Stimulated activated CD4-positive, alpha-beta T cell treated with anti-CD3 and anti-CD28 coated beads, Interleukin-1b, Interleukin-23, amount 100 ng/mL, for 1 hour (primary cell): ENCODE measurements at places on chromosomes 2 and 18.
A peak's percentile ranks its signal among the peaks of the same experiment; 100 is the strongest.

DNA sequence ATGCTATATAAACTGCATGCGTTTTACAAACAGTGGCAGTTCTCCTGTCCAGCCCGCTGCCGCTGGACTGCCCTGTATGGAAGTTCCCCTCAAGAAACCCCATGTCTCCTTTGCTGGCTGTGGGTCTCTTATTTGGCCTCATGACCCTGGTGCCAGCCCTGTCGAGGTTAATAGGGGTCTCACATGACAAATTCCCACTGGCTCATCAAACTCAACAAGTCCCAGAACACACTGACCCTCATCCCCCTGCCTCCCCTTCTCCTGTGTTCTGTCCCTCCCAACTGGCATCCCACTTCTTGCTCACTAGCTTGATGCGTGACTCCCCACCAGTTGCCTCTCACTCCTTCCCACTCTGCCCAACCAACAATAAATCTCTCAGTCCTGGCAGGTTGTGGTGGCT, 137.6 kb upstream of the HS6ST1 start:
- no peak for DNase-seq

GRCh38 chr2:151051574-151052220, 210.0 kb downstream of the RBM43 start:
- no peak for DNase-seq

GRCh38 chr2:40435426-40436092, 16.3 kb downstream of the SLC8A1 start:
- no peak for DNase-seq

DNA sequence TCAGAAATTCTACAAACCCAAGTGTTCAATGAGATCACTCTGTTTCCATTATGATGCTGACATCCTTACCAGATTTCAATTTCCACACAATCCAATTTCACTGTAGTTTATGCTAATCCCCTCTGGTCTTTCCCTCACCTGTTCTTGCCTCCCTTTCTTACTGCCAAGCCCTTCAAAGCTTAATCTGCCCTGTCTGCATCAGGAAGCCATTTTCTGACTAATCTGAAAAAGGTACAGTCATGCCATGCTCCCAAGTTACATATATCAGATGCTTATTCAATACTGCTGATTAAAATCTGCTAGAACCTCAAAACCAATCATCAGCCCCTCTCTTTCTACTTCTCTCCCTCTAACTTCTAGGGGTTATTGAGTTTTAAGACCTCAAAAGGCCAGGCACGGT, 8.9 kb downstream of the KRTCAP3 start:
- DNase-seq = no peak

GRCh38 chr2:10039658-10040410, 3.5 kb upstream of the KLF11 start:
- DNase-seq = no peak

DNA sequence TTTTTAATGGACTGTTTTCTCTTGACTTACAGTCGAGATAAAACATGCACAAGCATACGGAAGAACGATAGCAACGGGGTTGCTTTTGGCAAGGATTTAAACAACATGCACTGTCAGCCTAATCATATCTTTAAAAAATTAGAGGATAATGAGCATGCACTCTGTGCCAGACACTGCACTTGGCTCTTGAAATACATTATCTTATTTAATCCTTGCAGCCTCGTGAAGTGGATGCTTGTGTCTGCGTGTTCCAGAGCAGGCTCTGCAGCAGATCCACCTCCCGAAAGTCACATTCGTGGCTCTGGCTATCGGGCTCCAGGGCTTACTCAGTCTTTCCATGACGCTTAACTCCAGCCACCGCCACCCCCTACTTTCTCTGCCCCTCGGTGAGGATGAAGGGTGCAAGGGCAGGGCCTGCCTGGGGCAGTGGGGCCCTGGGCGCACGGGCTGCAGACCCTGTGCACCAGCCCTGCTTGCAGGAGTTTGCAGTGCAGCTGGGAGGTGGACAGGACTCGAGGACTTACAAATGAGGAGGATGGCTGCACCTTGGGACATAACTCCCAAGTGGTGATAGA, 61.7 kb downstream of the ACKR3 start:
- no peak for DNase-seq

DNA sequence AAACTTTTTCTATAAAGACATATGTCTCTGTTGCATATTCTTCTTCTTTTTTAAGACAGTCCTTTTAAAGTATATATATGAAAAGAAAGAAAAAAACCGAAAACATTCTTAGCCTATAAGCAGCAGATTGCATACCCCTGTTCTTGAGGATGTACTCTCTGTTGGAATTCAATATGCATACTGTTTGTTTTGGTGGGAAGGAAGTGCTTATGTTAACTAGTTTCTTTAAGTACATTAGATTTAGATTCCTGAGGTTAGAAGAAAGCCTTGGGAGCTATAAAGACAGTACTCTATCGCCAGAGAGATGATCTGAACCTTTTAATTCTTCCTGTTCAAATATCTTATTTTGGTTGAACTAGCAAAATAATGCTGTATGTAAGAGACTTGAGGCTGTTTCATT, 46.8 kb upstream of the TBR1 start:
- DNase-seq = no peak

GRCh38 chr2:171160119-171160955, at the start of gene TLK1:
TLK1 (minus strand) TSS chr2:171160893; CDS start chr2:171160428, 465 bp downstream.
- peak; percentile 49 for DNase-seq

GRCh38 chr2:232204457-232204931, 174.1 kb upstream of the ALPP start:
- no peak for DNase-seq

GRCh38 chr2:216624251-216624650, 9.0 kb upstream of the IGFBP2 start:
- DNase-seq = no peak

- DNase-seq = no peak
Observed at GRCh38 chr2:149687052-149687427, 99.5 kb upstream of the MMADHC start.

DNA sequence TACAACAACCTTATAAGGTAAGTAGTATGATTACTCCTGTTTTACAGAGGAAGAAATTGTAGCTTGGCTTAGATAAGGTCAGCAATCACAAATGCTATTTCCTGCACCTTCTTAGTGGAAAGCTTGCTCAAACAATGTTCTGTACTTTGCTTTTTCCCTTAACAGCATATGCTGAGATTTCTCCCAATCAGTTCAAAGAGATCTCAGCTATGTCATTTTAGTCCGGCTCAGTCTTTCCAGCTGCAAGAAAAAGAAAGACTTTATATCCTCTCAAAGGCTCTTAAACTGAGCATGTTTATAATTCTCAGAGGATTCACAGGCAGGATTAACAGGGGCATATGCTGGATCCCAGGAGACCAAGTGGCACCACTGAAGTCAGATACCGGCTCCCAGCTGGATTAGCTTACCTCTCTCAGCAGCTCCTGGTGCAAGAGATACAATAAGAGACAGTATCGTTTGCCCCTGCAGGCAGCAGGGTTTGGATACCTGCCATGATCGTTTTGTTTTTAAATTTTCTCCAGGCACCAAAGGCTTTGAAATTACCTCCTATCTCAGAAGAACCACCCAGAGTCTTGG, 29.5 kb downstream of the KIAA2012 start:
- no peak for DNase-seq

GRCh38 chr2:20737505-20737904, 70.6 kb downstream of the GDF7 start:
- DNase-seq = no peak

- no peak for DNase-seq
Observed at GRCh38 chr2:109398366-109399015, 215.3 kb downstream of the SEPTIN10 start.

DNA sequence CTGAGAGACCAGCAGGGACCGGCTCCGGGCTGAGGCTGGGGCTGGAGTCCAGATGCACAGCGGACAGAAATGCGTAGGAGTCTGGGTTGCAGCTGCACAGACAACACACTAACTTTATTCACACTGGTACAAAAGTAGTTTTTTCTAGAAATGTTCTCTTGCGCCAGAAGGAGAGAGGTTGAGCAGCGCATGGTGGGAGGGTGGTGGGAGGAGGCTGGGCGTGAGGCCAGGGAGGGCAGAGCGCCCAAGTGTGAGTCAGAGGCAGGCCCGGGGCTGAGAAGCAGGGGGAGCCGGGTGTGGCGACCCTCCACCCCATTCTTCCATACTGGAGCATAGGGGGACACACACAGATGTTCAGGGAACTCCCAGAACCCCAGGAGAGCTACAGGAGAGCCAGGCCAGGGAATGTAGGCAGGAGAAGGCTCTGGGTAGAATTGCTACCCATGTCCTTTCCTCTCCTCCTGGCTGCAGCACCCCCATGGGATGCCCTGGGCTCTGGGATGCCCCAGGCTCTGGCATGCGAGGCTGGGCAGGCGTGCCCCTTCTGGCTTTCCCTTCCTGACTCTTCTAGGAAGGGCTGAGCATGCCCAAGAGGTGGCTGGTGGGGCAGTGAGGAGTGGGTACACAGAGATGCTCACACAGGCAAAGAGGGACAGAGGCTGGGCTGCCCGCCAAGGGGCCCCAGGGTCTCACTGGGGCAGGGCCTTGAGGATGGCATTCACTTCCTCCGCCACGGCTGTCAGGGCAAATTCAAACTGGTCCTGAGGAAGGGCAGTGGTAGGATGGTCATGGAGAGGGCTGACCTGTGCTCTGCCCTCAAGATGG, 10.6 kb downstream of the DNAJB2 start:
- no peak for DNase-seq

DNA sequence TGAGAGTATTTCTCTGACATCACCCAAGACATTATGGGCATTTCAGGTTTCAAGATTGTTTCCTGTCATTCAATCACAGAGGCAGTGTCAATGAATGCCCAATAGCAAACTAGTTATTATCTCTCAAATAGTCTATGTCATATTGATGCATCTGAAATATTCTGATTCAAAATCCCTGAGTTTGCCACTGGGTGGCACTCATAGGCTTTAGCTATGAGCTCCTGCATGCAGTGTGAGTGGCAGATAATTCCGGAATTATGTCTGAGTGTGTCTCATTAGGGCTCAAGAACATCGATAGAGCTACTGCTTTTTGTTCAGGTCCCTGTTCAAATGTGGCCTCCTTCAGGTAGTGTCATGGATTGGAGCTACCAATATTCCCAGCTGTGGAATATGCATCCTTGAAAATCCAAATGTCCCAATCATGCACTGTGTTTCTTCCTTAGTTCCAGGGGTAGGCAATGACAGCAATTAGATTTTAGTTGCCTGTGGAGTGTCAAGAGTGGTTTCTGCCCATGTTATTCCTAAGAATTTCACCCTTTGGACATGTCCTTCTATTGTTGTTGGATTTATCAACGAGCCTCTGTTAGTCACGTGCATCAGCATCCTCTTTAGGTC, 7.8 kb upstream of the OR6B3 start:
- no peak for DNase-seq

- no peak for DNase-seq
Observed at GRCh38 chr18:66769375-66769774, 165.5 kb upstream of the CDH19 start.

DNA sequence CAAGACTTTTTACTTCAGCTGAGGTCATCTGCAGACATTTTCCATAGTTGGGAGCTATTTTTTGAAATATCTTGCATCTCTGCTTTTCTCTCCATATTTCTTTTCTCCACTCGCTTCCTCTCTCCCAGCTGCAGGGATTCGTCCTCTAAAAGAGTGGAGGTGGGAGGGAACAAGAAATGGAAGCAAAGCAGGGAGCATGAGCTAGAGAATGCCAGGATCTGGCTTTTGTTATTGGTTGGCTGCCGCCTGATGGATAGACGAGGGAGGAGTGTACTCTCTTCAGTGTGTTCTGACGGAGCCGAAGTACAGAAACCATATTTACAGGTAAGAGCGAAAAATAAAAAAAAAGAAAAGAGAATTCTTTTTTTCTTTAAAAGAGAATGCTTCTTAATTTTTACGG, at the start of gene CSRNP3:
CSRNP3 (plus strand) TSS at position 282 of the 400 bp plus-strand sequence. CDS start 125,368 bp downstream, outside the sequence.
- no peak for DNase-seq

GRCh38 chr18:44096016-44096415, 584.7 kb upstream of the SETBP1 start:
- DNase-seq = no peak

DNA sequence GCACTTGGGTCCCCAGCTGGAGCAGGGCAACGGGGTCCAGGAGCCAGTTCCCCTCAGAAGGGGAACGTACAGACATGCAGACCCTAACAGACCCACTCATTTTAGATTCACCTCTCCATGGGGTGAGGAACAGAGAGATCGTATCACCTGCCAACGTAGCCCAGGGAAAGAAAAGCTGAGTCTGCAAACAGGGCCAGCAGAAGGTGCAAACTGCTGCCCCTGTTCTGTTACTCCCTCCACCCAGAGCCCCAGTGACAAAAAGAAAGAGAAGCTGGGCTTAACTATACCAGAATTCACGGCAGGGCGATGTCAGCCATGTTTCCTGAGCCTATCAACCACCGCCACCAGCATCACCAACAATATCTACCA, 817 bp upstream of the HS1BP3 start:
- DNase-seq = no peak

- no peak for DNase-seq
Observed at GRCh38 chr2:40463112-40463511, 11.2 kb upstream of the SLC8A1 start.

- no peak for DNase-seq
Observed at GRCh38 chr18:476251-476664, 24.2 kb downstream of the COLEC12 start.

GRCh38 chr2:45833968-45834344, 182.5 kb downstream of the PRKCE start:
- DNase-seq = no peak

GRCh38 chr2:16206191-16206944, 266.0 kb downstream of the MYCN start:
- no peak for DNase-seq

GRCh38 chr2:168456521-168457189, 583 bp downstream of the CERS6 start:
- DNase-seq = no peak

DNA sequence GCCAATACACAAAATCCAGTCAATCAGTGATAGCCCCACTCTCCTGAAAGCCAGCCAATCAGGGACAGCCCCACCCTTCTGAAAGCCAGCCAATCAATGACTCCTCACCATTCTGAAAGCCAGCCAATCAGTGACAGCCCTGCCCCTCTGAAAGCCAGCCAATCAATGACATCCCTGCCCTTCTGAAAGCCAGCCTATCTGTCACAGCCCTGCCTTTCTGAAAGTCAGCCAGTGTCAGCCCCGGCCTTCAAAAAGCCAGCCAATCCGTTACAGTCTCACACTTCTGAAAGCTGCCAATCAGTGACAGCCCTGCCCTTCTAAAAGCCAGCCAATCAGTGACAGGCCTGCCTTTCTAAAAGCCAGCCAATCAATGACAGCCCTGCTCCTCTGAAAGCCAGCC, 95.9 kb upstream of the HDAC4 start:
- no peak for DNase-seq
